SHP77 (cell line): ENCODE measurements at places on chromosomes 2 and 18.
A peak's percentile ranks its signal among the peaks of the same experiment; 100 is the strongest.

GRCh38 chr2:241108271-241109209, 6.5 kb upstream of the MTERF4 start:
- no peak for DNase-seq

- DNase-seq: peak; percentile 82
Measured at GRCh38 chr2:219249203-219249980, 3.7 kb upstream of the TUBA4B start.

DNA sequence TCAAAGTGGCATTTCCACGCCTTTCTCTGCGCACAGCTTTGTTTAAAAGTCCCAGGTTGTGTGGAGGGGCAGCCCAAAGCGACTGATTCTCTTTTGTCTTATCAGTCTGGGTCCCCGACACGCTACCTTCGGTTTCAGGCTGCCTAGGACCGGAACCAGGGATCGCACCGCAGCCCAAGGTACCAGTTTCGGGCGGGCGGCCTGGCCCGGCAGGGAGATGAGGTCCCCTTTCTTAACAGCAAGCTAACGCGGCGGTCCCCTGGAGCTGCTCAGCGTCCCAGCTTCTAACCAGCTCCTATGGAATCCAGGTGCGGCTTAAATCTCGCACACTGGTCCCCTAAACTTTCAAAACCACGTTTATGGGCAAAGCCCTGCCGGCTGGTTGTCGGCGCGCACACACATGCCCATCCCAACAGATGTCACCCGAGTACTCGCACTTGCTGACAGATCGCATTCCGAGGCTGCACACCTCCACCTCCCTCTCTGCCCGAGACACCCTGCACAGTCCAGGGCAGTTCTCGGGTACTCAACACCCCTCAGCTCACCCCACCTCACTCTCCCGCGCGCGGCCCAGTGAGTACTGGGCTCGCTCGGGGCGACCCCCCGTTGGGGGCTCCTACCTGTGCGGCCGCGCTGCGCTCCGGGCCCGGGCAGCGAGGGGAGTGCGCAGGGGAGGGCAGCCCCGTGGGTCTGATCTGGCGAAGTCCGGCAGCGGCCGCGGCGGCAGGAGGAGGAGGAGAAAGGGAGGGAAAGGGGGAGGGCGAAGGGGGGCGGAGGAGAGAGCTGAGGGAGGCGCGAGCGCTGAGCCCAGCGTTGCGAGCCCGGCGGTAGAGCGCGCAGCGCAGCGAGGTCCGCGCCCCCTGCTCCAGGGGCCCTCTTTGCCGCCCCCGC, at the start of gene EFEMP1:
Gene EFEMP1 (minus strand): TSS at position 692 of the 891 bp plus-strand sequence. CDS start 1,342 bp downstream, outside the sequence.
- DNase-seq: no peak

- DNase-seq: no peak
Measured at GRCh38 chr2:120709608-120710041, 26.0 kb upstream of the GLI2 start.

- DNase-seq: no peak
Measured at GRCh38 chr18:61891894-61892293, 913 bp downstream of the RNF152 start.

- no peak for DNase-seq
Measured at GRCh38 chr2:142973822-142974207, 96.4 kb downstream of the KYNU start.

- DNase-seq: no peak
Measured at GRCh38 chr2:8152392-8153257, 529.2 kb upstream of the ID2 start.

- no peak for DNase-seq
Measured at GRCh38 chr2:134499307-134499926, 219.4 kb downstream of the TMEM163 start.

DNA sequence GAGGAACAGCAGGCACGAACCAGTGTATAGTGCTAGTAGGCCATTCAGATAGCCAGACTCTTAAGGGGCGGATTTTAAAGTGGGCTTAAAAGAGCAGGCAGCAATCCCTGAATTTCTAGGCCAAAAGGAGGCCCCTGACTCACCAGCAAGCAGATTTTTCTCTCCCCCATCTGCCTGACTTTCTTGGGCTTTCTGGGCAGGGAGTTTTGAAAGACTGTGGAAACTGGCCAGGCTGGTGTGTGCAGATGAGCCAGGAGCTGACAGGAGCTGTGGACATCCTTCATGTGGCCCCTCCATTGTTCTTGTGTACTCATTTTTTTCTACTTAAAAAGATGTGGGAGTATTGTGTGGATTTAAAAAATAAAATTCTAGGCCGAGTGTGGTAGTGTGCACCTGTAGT, 59.0 kb downstream of the GLI2 start:
- DNase-seq: no peak

DNA sequence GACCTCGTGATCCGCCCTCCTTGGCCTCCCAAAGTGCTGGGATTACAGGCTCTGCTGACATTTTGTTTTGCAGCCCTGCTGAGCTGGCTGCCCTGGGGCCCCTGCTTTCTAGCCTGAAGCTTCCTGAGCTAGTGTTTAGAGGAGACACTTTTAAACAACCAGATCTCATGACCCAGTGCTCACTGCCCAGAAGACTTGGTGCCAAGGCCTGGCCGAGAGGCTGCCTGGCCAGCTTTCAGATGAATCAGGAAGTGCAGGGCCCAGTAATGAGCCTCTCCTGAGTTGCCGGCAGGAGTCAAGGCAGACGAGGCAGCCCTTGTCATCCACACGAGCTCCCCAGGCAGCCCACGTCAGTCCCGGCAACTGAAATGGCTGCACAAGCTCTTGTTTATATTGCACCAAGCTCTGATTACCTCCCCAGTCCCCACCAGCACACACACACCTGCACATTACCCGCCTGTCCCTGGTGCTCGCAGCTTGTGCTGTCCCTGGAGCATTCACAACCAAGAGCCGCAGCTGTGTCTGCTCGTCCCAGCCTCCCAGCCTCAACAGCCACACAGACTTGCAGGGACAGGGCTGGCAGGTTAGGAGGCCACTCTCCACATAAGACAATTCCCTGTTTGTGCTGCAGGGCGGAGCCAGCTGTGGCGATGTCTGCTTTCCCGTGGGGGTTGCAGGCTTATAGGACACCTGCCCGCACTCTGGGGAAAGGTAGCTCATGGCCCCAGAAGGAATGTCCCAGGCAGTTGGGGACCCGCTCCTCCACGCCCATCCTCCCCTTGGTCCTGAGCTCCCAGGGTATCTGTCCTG, 331.2 kb upstream of the MYT1L start:
- DNase-seq: peak; percentile 88

DNA sequence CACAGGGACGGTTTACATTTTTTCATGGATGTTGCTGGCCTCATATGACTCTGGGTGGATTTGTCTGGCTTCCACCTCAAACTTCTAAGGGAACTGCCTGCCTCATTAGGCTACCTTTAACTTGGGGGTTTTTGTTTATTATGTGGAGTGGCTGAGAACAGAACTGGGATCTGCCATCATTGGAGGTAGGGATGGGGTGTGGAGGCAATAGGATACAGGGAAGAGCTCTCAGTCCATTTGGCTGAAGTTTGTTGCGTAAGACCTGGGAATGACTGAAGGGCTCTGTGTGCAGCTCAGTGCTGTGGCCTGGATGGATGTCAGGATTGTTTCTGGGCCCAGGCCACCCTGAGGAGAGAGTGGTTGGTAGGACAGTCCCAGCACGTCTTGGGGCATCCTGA, 31.2 kb downstream of the ASB1 start:
- DNase-seq: no peak

GRCh38 chr2:211611061-211611518, 927.5 kb downstream of the ERBB4 start:
- no peak for DNase-seq

DNA sequence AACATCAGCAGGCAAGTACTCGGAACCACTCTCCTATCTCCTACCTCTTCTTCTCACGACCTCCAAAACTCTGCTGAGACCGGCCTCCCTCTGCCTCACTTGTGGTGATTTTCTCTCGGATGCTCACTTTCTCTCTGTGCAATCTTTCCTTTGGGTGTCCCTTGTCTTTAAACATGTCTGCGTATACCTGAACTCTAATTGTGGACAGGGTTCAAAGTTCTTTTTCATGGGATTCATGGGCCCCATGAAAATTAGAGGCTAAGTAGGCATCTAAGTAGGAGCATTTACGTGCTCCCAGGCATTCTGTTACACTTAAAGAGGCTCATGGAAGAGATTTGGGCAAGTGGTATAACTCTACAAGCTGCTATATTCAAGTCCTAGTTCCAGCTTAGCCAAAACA, 2.1 kb upstream of the PPP1CB start:
- no peak for DNase-seq

DNA sequence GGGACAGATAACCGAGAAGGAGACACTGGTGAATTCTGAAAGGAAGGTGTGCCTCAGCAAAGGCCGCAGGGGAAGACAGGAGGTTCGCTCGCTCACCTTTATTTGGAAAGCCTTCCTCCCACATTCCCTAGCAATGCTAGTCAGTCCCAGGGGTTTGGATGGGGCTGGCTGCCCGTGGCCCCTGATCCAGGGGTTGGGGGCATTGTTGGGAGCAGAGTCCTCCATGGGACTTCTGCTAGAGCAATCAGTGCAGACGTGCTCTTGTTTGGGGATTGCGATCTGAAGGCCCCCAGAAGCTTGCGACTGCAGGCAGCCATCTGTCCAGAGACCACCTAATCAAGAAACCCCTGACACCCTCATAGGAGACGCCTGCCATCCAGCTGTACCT, 6.0 kb upstream of the CYP27C1 start:
- DNase-seq: no peak

DNA sequence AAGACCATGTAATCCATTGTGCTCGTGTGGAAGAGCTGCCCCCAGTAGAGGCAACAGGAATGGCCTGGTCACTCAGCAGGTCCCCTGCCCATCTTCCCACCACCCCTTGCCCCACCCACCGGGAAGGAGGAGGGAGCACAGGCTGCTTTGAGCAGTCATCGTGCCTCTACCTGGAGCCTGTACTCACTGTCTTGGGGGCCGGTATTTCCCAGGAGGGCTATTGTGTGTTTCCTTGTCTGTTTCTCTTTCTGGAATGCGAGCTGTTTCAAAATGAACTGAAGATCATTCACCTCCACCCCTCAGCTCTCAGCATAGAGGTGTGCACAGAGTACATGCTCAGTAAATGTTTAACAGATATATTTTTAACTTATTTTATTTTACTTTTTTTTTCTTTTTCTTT, 7.7 kb upstream of the AMMECR1L start:
- DNase-seq: no peak

GRCh38 chr2:215626812-215627281, 191.0 kb upstream of the FN1 start:
- no peak for DNase-seq

- DNase-seq: no peak
Measured at GRCh38 chr2:198438331-198438730, 633.9 kb downstream of the PLCL1 start.

DNA sequence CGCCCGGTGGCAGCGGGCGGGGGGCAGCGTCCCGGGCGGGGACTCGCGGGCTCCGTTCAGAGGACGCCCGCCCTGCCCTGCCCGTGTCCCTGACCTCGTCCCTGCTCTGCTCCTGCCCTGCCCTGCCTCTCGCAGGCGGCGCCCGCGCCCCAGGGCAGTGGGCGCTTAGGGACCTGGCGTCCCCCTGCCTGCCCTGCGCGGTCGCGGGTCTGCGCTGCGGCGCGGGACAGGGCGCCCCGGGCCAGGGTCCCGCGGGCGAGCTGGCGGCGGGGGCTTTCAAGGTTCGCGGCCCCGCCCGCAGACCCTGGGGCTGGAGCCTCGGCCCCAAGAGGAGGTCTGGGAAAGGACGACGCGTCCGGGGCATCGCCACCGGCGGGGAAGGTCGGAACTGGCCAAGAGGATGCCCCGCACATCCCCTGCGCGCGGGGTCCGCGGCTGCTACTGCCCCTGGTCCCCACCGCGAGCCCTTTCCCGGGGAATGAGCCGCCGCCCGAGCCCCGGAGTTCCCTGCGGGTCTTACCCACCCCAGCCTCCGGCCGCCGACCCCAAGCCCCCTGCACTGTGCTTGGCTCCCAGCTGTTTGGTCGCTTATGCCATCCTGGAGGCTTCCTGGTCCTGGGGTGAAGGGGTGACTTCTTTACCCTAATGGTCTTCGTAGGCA, 679 bp downstream of the RNF144A start:
- DNase-seq: peak; percentile 43

- no peak for DNase-seq
Measured at GRCh38 chr18:67520351-67520921, 3.9 kb upstream of the DSEL start.

GRCh38 chr2:197760293-197760657, 24.8 kb downstream of the BOLL start:
- no peak for DNase-seq

GRCh38 chr2:149902081-149902480, 314.5 kb upstream of the MMADHC start:
- no peak for DNase-seq

GRCh38 chr2:102667072-102667471, 47.7 kb downstream of the SLC9A2 start:
- DNase-seq: no peak

GRCh38 chr2:61178603-61179545, 16.9 kb downstream of the C2orf74 start:
- DNase-seq: peak; percentile 44

DNA sequence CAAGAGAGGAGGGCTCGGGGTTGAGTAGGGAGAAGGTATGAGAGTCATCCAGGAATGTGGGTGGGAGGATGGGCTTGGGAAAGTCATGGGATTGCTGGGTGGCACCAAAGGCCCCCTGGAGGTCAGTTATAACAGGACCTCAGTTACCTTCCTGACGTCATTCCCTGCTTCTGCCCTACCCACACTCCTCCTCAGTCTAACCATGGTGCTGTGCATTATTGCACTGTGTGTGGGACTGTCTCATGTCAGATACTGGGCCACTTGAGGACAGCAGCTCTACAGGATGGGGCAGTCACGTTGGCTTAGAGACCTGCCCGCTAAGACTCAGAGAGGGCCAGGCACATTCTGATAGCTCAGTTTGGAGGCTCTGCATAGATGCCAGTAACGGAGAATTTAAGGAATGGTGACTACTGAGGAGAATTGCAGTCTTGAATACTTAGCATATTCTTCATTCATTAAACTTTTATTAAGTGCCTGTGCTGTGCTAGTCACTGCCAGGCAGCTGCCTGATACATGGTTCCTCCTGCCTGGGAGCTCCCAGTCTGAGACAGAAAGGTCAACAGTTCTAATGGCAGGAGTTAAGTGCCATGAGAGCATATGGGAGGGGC, 90.5 kb downstream of the LAMA3 start:
- DNase-seq: peak; percentile 2

DNA sequence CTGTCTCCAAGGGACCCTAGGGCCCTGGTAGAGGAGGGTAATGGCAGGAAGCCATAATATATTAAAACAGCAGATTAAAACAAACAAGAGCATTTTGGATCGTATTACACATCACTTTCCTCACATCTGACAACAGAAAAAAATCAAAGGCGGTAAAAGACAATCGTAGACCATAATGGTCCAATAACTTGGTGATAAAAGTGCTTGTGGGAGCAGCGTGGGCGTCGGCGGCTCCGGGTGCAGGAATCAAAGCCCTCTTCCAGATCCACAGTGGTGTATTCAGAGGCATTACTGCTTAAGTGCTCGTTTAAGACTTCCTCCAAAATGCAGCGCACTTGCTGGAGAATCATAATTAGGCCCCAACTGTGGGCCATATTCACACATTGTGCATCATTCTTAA, 68.0 kb downstream of the FECH start:
- no peak for DNase-seq

DNA sequence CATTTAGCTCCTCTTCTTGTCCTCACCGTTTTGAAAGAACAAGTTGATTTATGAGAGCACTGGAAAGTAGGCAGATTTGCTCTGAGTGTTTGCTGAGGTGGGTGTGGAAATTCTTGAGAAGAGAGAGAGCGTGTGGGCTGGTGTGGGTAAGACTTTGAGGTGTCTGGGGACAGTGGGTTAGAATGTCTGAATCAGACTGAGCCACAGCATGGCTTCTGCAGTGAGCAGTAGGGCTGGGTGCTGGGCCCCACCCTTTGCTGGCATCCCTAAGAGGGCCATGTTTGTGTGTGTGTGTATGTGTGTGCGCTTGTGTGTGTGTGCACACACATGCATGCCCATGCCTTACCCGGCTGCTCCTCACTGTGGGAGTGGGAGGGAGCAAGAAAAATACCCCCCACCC, 63.7 kb downstream of the COPS8 start:
- no peak for DNase-seq
